Fibroblast of skin of left biceps (primary cell): ENCODE measurements at places on chromosomes 2 and 18.

DNA sequence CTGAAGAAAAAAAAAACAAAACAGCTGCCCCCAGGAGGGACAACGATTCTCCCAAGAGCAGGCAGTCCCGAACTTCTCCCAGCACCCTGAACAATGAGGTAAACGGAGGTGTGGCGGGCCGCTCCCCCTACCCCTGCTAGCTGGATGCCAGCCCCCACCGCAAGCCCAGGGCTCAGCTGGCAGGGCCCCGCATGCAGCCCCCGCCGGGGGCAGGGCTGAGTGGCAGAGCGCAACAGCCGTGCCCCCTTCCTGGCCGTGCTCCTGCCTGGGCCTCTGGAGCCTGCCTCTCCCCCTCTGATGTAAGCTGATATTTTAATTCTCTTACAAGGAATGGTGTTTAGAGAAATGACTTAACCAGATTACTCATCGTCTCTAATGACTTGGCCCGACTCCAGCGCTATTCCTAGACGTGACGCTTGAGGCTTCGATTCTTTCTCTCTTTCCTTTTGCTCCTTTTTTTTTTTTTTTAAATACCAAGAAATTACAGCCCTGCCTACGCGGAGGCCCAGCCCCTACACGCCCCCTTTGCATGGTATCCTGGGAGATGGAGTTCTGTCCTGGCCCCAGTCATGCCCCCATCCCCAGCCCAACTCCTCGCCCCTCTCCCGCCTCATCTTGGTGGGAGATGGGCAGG lies 4.6 kb upstream of the ARID5A start:
- peak; percentile 99 for DNase-seq

DNA sequence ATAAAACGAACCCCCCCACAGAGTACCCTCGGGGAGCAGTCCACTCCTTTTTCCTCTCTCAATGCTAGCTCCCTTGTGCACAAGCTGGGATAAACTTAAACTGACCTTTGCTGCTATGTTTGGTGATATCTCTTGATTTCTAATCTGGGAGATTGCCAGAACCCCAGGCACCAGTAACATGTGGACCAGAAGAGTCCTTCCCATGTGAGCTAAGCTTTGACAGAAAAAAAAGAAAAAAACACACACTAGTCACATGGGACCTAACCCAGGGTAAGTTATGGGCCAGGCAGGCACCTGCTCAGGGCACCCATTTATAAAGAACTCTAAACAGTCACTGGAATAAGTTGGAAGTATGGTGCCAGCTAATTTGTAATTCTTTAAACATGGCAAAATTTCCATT lies 242.6 kb downstream of the EN1 start:
- no peak for DNase-seq

GRCh38 chr2:12064153-12064552 lies 317.7 kb downstream of the LPIN1 start:
- no peak for DNase-seq

DNA sequence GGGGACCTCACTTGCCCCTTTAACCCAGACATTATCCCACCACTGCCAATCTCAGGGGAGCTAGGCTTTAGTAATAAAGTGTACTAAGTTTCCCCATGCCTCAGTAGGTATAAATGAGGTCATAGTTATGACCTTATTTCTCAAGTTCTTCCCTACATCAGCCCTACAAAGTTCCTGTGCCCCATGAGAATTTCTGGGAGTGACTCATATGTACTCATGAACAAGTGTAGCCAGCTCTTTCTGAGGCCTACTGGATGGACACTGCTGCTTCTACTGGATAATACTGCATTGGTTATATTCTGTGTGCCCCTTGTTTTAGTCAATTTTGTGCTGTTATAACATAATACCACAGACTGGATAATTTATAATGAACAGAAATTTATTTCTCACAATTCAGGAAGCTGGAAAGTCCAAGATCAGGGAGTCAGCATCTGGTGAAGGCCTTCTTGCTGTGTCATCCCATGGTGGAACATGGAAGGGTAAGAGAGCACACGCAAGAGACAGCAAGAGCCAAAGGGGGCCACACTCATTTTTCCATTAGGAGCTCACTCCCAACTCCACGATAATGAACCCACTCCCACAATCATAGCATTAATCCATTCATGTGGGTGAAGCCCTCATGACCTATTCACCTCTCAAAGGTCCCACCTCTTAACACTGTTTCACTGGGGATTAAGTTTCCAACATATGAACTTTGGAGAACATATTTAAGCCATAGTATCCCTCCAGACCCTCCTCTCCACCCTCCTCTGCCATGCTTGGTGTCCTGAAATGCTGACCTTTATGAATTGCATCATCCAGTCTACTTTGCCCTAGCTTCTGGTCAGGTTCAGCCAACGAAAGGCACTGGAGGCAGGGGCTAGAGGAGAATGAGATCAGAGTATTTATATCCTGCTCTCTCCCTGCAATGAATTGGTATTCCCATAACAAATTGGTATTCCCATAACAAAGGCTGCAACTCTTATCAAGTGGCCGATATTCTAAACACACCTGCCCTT lies 25.4 kb upstream of the ST3GAL5 start:
- no peak for DNase-seq

DNA sequence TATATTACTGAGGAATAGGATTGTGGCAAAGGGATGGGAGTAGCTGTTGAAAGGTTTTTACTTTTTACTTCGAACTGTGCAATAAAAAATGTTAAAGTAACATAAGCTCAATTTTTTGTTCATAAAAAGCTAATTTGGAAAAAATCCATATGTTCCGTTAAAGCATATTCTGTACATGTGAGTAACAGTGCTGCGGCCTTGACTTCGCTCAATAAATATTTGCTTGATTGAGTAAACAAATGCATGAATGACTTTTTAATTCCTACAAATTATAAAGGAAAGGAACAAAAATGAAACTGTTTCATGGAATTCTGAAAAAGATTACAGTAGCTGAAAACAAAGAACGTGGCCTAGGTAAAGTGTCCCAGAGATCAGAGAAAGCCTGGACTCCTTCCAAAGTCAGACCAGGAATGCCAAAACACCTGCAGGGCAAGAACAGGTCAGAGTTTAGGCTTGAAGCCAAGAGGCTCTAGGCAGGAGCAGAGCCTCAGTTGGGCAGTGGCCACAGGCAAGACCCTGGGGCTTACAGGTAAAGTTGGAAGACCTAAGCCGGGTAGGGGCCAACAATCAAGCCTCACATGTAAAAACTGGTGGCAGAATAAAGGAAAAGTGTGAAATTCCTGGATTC lies 44.3 kb upstream of the FIGN start:
- no peak for DNase-seq

DNA sequence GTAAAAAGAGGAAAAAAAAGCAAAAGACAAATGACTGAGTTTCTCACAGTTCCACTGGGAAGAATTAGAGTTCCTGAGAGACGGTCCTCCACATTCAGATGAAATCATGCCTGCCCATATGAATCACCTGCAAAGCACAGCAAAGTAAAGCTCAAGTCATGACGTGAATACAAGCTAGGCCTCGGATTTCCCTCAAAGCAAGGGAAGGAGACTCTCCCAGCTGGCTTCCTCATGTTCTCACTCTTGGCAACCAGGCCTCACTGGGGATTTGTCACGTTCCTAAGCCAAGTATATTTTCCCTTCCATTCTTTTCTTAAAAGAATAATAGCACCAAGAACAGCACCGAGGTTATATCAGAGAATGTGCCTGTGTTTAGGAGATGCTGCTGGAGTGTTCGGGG lies 47.0 kb downstream of the CYP27C1 start:
- peak; percentile 89 for DNase-seq

GRCh38 chr2:230972046-230972445 lies 23.9 kb upstream of the SPATA3 start:
- DNase-seq = no peak

GRCh38 chr2:67733517-67733916 lies 329.3 kb downstream of the C1D start:
- DNase-seq = no peak

DNA sequence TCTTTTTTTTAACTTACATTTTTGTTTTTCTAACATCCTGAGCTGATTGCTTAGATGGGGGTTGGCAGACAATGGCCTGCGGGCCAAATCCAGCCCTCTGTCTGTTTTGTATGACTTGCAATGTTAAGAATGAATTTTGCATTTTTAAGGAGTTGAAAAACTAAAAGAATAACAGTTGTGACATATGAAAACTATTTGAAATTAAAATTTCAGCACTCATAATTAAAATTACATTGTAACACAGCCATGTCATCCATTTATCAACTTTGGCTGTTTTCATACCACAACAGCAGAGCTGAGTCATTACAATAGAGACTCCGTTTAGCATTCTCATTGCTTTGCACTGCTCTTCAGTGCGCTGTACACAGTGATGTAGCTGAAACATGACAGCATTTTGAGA lies 94.1 kb upstream of the MC4R start:
- peak; percentile 64 for DNase-seq

GRCh38 chr18:37332628-37333420 lies 232.8 kb downstream of the CELF4 start:
- DNase-seq = no peak

DNA sequence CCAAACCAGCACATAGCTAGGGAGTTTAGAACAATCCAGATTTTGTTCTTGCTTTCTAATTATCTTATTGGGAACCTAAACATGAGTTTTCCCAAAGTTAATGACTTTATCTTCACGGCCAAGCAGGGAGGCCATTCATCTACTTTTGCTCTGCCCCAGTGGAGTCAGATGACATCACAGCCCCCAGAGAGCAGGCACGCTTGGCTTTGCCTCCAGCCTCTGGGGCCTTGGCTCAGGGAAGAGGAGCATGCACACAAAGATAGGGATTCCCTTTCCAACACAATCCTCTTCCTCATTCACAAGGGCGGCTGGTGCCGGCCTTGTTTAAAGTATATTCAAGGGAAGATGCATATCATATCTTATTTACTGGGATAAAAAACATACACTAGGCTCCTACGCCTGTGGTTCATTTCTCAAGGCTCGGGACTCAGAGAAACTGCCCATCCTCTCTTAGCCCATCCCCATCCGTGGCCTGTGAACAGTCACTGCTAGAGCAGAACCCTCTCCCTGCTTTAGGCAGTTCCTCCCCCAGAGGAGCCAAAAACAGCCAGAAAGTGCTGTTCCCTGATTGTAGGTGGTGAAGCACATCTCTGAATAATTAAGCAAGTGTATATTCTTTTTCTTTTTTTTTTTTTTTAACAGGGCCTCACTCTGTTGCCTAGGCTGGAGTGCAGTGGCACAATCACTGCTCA lies 21.2 kb downstream of the TGFA start:
- no peak for DNase-seq

DNA sequence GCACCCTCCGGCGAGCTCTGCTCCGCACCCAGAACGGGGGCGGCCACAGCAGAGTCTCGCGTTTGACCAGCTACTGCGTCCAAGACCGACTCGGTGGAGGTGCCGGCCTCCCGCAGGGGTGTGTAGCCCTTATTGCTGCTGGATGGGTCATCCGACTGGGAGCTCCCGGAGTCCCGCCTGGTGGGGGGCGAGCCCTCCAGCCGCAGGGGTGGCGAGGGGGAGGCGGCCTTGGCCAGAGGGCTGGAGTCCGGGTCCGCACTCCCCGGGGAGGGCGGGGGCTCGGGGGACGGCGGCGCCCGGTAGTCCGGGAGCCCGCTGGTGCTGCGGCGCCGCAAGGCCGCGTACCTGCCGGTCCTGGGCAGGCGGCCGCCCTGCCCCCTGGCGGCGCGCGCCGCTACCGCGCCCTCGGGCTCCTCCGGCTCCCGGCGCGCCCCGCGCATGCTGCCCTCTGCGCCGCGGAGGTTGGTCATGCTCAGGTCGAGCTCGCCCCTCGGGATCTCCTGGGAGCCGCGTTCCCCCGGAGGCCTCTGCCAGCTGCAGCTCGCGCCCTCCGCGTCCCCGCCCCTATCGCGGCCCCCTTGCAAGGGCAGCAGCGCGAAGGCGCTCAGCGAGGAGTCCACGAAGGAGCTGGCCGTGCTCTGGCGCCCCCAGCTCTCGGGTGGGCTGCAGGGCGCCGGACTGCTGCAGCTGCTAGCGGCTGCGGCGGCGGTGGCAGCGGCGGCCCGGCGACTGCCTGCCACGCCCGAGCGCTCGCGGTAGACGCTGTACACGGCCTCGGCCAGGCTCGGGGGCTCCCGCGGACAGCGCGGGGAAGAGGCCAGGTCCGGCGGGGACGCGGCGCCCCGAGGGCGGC lies 4.8 kb downstream of the TMEM200C start:
- no peak for DNase-seq

DNA sequence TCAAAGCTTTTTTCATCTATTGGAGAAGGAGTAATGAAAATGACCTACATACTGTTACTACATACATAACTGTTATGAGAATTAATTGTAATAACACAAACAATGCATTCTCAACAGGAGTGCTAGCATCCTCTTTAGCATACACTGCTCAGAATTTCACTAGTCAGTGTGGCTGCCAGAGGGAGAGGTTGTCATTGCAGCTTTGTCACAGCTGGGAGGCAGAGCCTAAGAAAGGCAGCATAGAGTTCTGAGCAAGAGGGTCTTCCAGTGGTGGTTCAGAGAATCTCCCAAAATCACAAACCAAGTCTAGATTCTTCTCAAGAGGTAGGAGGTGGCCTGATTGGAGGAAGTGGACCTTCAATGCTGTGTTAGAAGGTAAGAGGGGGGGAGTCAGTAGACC lies 286.7 kb upstream of the CYRIA start:
- DNase-seq = no peak

DNA sequence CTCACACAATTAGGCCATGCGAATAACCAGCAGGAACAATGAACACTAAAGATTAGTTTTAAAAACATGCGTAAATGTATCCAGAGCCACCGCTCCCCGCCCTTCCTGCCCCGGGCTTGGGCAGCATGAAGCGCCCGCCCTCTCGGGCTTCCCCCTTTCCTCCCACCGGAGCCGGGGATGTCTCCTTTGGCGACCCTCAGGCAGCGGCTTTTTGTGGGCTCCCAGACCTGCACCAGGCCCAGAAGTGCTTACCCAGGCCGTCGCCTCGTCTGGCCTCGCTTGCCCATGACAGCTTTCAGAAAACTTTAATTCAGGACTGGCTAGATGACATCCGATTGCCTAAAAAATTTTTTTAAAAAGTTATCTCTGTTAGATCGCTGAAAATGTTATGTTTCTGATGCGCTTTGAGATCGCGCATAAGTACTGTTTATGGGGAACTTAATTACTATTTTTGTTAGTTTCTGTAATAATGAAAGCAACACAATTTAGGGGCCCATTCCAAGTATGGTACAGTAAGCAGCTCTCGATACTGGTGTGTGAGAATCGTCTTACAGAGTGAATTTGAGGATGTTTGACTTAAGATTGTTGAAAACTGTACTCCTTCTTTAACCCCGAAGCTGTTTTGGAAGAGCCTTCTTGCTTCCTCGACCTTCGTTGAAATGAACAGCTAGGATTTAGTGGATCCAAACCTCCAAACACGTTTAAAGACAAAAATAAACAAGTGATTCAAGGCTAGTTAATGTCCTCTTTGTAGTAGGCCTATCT lies 1.1 kb downstream of the MAP3K20 start:
- no peak for DNase-seq

- no peak for DNase-seq
These were observed 14.1 kb downstream of the EMX1 start for GRCh38 chr2:72931280-72931910.

GRCh38 chr2:177625744-177626650 lies 233.4 kb downstream of the AGPS start:
- DNase-seq = no peak

- DNase-seq = no peak
These were observed 5.4 kb upstream of the ANTXR1 start for GRCh38 chr2:69007603-69008002.
